Right lobe of liver (tissue), 6 donors: ENCODE measurements at places on chromosomes 6 and 20. TPM values are rescaled to one million over a fixed set of nuclear protein-coding genes. Genes with fewer than 3 reads are reported as not detected.

GRCh38 chr6:106253172-106253571, 72.4 kb downstream of the ATG5 start:
- no peak for DNase-seq

DNA sequence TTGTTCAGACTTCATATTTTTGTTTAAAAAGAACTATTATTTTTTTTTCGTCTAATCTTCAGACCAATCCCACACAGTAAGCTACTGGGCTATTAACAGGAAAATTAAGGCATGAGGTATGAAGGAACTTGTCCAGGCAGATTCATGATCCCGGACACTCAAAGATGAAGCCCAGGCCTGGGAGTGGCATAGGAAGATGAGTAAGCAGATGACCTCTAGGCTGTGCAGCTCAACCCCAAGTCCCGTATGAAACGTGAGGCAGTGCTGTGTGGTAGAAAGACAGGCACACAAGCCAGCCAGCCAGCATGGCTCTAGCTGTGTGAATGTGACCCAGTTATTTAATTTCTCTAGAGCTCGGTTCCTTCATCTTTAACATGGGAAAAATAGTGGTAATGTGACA, 231.9 kb downstream of the CLIC5 start:
- no peak for DNase-seq

- DNase-seq, result peak; percentile 26
These were observed 85.6 kb downstream of the MRPL14 start for GRCh38 chr6:44041461-44042260.

DNA sequence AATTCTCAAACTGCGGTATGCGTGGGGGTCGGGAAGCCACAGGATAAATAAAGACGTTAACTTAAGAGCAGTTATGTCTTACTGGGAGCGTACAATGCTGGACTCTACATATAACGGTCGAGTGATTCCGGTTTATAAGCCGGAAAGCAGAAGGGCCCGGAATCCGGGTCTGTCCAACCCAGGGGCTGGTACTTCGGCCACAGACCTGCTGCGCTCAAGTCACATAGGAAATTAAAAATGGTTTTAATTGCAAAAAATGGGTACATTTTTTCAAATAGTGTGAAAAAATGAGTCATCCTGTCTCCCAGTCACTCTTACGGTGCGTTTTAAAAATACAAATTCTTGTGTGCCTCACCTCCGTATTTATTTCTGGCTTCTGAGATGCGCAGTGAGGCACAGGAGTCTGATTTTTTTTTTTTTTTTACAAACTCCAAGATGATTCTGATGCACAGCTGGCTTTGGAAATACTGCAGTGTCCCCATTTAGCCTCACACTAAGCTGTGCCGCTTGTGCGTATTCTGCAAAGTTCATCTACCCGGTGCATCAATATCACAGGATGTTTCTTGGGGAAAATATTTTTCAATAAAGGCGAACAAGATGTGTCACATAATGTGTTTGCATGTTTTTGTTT, 1.0 kb downstream of the PCIF1 start:
- DNase-seq, result no peak

GRCh38 chr20:11117808-11118528, 444.2 kb upstream of the JAG1 start:
- DNase-seq, result no peak

DNA sequence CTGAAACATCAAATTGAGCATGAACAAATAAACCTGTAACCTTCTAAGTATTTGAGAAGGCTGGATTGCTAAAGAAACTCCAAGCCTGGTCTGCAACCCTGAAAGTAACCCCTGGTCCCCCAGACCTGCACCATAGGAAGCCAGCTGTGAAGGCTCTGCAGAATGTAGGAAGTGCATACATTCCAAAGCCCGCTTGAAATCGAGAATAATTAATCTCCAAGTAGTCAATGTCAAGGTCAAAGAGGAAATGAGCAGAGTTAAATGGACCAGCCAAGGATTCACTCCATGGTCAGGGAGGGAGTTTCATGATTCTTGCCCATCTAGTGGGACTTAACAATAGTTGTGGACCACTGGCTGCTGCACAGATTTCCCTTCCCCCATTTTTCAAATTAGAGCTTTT, 107.6 kb upstream of the RNF24 start:
- no peak for DNase-seq

- DNase-seq, result no peak
These were observed 15.0 kb downstream of the KIAA0319 start for GRCh38 chr6:24630856-24631505.

DNA sequence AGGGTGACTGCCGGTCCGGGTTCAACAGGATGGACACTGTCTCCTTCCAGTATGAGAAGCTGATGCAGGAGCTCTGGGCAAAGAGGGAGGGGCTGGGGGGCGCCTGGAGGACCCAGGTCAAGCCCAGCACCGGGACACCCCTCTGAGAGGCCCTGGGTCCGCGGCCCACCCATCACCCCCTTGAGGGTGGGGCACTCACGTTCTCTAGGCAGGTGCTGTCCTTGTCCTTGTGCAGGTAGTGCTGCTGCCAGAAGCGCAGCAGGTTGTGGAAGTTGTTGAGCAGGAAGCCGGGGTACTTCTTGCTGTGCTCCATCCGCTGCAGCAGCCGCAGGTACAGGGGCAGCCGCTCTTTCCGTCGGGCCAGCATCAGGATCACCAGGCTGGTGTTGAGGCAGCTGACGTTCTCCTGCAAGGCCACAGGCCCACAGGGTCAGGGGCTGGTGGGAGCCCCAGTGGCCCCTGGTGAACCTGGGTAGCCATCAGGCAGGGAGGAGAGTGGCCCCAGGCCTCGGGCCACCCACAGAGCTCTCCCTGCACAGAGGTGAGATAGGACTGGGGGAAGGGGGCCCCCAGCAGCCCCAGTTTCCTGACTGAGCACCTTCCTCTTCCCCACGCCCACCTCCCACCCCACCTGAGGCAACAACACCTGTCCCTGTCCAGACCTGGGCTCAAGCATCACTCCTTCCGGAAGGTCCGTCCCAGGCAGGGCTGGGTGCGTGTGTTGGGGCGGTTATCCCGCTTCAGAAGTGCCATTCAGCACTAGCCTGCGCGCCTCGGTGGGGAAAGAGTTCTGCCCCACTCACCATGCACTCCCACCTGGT, 47.8 kb downstream of the MYH7B start:
- DNase-seq, result peak; percentile 41

GRCh38 chr20:62575976-62576722, 66.2 kb upstream of the SLCO4A1 start:
- DNase-seq, result no peak

DNA sequence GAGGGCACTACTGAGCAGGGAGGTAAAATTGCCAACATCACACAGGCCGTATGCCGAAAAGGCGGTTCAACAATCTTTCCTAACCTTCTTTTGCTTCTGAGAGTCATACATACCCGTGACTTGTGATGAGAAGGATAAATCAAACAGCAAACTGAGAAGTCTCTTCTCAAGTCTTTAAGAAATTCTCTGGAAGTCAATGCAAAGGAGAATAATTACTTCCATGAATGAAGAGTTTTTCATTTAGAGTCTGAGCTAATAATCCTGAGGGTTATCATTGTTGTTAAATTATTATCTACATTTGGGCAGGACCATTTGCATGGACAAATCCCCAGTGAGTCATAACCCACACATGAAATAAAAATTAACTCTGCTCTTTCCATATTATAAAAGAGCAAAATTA, 22.4 kb upstream of the ILRUN start:
- no peak for DNase-seq

DNA sequence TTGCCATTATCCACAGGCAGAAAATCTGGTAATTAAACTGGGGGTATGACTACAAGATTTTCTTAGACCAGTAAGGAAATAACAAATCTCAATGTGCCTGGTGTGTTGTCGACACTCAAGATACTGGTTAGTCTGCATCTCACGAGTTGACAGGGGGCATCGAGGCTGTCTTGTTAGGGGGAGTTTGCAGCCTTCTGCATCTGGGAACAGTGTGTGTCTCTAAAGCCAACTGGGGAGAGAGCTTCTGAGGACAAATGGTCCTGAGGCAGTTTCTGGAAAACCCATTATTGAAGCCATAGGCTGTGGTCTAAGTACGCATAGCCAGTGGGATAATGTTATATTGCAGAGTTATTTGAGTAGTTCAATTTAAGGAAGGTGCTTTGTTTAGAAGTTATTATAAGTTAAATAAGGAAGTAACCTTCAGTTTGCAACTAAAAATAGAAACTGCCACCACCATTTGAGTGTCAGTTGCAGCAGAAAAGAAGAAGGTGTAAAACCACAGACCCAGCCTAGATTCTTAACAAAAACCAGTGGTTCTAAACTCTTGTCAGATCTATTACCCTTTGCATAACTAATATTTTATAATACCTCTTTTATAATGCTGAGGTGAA, 15.4 kb upstream of the MAPK13 start:
- DNase-seq, result no peak

Gene LIN28B
- not detected for total RNA-seq

Gene FAXC
- total RNA-seq, result not detected

Gene TOX2
- 1.7 TPM for total RNA-seq

Gene TP53TG5
- not detected for total RNA-seq

Gene DOK5
- not detected for total RNA-seq

Gene TBXT
- not detected for total RNA-seq

Gene ASIP
- not detected for total RNA-seq

Gene RAB23
- 2.5 TPM for total RNA-seq
